ENCODE measurements at places on chromosomes 6 and 20.

DNA sequence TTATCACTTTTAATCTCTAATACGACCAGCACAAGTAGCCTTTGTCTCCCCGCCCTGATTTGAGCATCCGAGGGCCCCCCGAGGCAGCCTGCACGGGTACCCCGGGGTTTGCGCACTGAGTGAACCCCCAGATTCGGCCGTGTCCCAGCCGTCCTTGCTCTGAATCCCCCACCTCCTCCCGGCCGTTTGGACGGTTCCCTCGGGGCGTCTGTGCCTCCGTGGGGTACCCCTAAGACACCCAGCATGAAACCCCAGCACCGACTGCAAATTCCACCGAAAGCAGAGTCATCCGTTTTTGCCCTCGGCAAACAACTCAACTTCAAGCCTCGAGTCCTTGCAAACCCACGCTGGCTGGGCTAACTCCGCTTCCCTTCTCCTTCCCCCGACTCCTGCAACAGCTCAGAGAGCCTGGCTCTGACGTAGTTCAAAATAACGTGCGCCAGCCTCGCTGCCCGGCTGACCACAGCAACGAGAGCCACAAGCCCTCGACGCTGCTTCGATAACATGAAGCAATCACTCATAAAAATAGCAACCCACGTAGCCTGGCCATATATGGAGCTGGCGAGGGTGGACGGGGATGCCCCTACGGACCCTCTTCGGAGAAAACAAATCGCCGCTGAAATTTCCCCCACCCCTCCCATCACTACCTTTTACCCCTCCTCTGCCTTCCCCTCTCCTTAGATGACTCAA lies 764 bp upstream of the SNAP25 start:
- DNase-seq = no peak

DNA sequence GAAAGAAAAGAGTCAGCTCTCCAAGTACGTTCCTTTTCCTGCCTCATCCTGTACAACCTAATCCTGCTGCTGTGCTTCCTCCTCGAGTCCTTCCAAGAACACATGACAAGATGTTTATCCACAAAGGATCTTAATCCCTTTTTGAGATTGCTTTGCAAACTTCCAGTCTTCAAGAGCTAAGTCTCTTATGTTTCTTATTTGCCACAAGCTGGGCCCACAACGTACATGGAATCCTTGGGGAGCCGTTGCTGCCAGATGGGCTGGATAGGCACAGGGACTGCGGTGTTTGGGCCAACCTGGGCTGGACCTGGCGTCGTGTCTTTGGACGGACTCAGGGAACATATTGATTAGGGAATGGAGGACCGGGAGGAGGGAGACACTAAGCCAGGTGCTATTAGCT lies 79.7 kb upstream of the AFDN start:
- DNase-seq = no peak

- DNase-seq = no peak
These were observed 16.8 kb upstream of the ARFGEF2 start for GRCh38 chr20:48904566-48905296.

GRCh38 chr6:101422251-101422650 lies 28.7 kb downstream of the GRIK2 start:
- DNase-seq = no peak

- DNase-seq = peak; percentile 22
These were observed 50.5 kb upstream of the TRIM26 start for GRCh38 chr6:30263734-30264133.

DNA sequence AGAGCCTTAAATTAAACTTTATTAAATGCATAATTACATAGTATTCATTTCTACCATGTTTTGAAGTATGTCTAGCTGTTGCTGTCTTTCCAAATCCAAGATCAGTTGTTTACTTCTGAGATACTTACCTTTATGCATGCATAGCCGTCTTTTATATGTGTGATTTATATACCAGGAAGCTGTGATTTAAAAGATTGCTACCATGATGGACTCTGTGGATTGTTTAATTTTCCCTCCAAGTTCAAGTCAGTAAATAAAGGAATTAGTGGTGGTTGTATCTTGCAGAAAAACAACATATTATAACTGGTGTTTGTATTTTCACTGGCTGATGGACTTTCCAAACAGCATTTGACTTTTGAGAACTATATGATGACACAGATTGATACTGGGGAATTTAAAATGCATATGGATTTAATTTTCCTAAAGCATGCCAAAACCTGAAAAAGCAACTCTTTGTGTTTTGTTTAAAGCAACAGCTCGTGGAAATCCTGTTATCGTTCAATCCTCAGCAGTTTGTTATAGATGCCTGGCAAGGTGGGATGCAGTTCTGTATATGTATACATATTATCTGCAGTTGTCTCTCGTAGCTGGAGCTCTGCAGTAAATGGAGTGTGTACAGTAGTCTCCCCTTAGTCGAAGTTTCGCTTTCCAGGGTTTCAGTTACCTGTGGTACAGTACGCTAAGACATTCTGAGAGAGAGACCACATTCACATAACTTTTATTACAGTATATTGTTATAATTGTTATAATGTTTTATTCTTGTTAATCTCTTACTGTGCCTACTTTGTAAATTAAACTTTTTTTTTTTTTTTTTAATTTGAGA lies 77.1 kb downstream of the CBFA2T2 start:
- no peak for DNase-seq

GRCh38 chr6:134000443-134000842 lies 47.4 kb downstream of the TBPL1 start:
- no peak for DNase-seq

DNA sequence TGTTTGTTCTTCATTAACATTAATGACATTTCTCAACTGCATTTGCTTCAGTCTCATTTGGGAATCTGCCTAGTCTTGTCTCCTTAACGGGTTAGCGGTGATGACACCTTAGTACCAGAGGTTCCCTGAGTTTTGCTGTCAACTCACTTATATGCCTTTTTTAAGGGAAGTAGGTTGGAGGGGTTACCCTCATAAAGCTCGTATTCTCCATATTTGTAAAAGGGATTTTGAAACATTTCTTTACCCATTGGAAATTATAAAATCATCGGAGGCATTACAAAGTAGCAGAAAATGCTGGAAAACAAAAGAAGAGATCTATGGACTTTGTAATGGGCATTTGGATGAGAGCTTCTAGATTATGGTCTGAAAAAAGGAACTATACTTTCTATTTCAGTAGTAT lies 88.7 kb upstream of the PRDM1 start:
- DNase-seq = no peak

- DNase-seq = no peak
These were observed 117.4 kb downstream of the FAXC start for GRCh38 chr6:99232056-99232455.

- DNase-seq = no peak
These were observed 54.9 kb downstream of the TMEM242 start for GRCh38 chr6:157268396-157268795.

- no peak for DNase-seq
These were observed 91.0 kb upstream of the MCHR2 start for GRCh38 chr6:100084991-100085364.

DNA sequence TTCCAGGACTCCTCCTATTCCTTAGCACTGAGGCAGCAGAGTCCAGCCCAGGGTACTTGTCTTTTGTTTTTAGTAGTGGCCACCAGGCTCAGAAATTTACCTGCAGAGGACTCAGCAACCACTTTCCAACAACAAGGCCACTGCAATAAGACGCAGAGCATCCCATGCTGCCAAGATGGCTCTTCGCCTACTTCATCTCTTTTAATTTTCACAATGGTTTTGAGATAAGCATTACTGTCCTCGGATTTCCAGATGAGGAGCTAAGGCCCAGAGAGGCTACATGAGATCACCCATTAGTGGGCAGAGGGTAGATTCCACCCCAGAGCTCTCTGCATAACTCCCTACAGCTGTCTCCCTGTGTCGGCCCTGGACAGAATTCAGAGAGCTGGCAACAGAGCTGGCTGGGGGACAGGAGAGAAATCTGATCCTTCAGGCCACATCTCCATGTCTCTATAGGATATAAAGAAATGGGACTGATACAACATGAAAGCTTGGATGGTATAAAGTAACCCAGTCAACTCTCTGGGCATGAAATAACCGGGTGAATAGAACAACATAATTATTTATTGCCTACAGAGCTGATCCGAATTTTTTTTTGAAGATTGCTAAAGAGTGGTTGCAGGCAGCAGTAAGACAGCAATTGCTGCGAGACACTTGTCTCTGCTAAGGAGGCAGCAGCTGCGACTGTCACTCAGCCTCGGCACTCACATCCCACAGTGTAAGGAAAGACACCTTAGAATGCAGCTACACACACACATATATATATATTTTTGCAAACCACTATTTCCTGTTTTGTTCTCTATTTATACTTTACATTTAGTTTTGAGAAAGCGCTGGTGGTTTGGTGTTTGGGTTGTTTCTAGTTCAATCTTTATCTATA lies 37.2 kb downstream of the SCML4 start:
- DNase-seq = no peak

- DNase-seq = no peak
These were observed 28.9 kb downstream of the CDH26 start for GRCh38 chr20:59987135-59987534.

- DNase-seq = no peak
These were observed 17.8 kb downstream of the ADGRF4 start for GRCh38 chr6:47716207-47716606.

- DNase-seq = no peak
These were observed 151.3 kb downstream of the SLC16A10 start for GRCh38 chr6:111238464-111239119.

GRCh38 chr6:89120371-89120770 lies 2.5 kb upstream of the SRSF12 start:
- DNase-seq = no peak

DNA sequence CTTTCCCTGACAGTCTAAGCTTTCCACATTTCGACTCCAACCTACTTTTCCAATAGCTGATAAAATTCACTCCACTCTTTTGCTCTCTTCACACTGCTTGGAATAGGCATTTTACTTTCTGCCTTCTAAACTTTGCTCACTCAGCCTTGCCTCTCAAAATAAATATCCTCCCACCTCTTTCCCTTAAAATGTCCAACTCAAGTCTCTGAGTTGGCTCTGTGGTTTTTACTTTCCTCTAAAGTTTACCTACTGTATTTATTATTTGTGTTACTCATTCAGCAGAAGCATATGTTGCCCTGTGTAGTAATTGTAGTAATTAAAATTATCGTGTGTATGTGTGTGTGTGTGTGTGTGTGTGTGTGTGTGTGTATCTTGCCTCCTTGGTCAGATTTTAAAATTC lies 20.0 kb upstream of the CDYL start:
- no peak for DNase-seq

- DNase-seq = no peak
These were observed 592.3 kb downstream of the FRK start for GRCh38 chr6:115468272-115469005.

- no peak for DNase-seq
These were observed 56.0 kb upstream of the ZFP64 start for GRCh38 chr20:52247548-52247947.

- DNase-seq = no peak
These were observed 750 bp downstream of the MAP7 start for GRCh38 chr6:136549300-136550044.

DNA sequence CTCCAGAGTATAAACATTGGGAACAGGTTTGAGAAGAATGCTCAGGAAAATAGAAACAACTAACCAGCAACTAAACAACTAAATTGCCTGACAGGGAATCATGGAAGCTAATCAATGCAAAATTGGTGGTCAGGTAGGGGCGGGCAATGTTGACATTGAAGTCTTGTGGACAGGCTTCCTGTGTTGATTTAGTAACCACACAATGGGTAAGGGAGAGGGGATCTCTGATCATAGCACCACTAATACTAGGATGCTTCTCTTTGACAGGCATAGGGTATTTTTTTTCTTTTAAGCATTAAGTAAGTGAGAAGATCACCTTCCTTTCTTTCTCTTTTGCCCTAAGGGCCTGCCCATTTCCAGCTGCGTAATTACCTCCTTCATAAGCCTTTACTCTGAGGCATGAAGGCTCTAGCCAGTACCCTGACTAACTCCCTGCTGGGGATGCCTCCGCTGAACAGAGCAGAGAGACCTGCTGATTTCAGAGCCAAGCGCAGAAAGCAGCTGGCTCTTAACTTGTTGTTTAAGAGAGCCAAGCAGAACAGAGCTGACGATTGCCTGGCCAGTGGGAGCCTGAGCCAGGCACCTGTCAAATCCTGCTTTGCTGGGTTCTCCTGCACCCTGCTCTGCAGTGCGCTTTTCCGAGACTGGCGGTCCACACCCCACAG lies 118.7 kb downstream of the BMP2 start:
- no peak for DNase-seq

DNA sequence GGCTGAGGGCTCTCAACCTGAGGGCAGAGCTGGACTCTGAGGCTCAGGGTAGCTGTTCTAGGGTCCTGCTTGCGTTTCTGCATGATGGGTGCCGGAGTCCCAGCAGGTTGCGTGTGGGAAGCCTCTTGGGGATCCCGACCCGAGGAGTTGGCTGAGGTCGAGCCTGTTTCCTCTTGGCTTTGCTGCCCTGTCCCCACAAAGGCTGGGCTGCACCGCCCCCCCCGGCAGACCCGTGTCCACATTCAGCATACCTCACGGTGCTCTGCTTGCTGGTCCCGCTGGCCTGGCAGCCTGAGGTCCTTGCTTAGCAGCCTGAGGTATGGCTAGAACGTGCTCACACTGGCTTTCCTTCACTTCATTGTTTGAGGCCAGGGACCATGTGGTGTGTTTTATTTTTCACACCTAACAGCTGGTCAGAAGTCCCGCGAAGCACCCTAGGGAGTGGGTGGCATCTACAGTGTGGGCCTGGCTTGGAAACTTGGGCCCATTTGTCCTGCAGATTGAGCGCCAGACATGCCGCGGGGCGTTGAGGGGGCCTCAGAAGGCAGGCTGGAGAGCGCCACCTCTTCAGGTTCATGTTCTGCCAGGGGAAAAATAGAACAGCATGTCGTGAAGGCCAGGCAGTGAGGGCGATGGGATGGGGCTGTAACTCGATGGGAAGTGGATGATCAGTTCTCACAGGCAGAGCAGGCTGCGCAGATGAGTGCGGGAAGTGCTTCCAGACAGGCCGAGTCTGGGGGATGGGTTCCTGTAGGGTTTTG lies 9.5 kb downstream of the LSM14B start:
- DNase-seq = no peak

- no peak for DNase-seq
These were observed 460.5 kb upstream of the ARID1B start for GRCh38 chr6:156316583-156317125.

- no peak for DNase-seq
These were observed 93.9 kb downstream of the FOXO3 start for GRCh38 chr6:108654465-108655106.

DNA sequence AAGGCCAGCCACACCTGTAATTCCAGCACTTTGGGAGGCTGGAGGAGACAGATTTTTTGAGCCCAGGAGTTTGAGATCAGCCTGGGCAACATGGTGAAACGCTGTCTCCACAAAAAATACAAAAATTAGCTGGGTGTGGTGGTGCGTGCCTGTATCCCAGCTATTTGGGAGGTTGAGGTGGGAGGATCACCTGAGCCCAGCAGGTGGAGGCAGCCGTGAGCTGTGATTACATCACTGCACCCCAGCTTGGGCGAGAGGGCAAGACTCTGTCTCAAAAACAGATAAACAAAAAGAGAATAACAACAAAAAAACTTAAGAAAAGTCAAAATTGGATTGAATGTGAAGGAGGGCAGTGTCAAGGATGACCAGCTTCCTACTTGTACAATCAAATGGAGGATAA lies 2.9 kb downstream of the TPD52L1 start:
- DNase-seq = no peak

GRCh38 chr6:113994934-113995342 lies 24.0 kb upstream of the HDAC2 start:
- DNase-seq = peak; percentile 50

Data from epithelial cell of prostate (primary cell).